ENCODE measurements at places on chromosomes 3 and 15. TPM values are rescaled to one million over a fixed set of nuclear protein-coding genes. Genes with fewer than 3 reads are reported as not detected.

STXBP5L gene
- not detected for total RNA-seq

RAB6B gene
- total RNA-seq: 0.59 TPM

OXTR gene
- 6.2 TPM for total RNA-seq

DIS3L gene
- total RNA-seq: 44.5 TPM

FAM162A gene
- total RNA-seq: 6.5 TPM

SPG21 gene
- 142 TPM for total RNA-seq

TRIM69 gene
- total RNA-seq: 14.7 TPM

SLC24A5 gene
- total RNA-seq: not detected

FGF7 gene
- total RNA-seq: 377 TPM

PIF1 gene
- 6.2 TPM for total RNA-seq

EOGT gene
- 65.9 TPM for total RNA-seq

PLXNB1 gene
- 33.7 TPM for total RNA-seq

MASP1 gene
- 1.2 TPM for total RNA-seq

All from osteoblast (primary cell).